ENCODE measurements at places on chromosomes 11 and 22.
A peak's percentile ranks its signal among the peaks of the same experiment; 100 is the strongest.

GRCh38 chr11:45922425-45923082 lies at the start of gene LARGE2:
Gene LARGE2 (plus strand): TSS chr11:45922656. CDS start chr11:45922883, 227 bp downstream.
- no peak for DNase-seq

DNA sequence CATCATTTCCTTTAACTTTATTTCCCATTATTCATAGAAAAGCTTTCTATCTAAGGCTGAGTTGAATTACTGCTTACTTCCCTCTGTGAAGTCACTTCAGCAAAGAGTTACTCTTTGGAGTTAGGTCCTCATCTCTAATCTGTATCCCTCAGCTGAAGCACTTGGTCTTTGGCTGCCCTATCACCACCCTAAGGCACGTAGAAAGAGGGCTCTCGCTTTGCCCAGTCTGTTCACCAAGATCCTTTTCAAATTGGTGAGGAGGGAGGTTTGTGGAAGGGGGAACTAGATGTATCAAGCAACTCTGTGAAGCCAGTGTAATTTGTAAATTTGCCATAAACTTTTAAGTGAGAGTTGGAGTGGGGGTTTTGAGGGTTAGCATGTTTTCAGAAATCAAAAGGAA lies 43.4 kb downstream of the PAX6 start:
- DNase-seq = no peak

GRCh38 chr11:10797531-10797930 lies 11.2 kb downstream of the EIF4G2 start:
- DNase-seq = peak; percentile 91

DNA sequence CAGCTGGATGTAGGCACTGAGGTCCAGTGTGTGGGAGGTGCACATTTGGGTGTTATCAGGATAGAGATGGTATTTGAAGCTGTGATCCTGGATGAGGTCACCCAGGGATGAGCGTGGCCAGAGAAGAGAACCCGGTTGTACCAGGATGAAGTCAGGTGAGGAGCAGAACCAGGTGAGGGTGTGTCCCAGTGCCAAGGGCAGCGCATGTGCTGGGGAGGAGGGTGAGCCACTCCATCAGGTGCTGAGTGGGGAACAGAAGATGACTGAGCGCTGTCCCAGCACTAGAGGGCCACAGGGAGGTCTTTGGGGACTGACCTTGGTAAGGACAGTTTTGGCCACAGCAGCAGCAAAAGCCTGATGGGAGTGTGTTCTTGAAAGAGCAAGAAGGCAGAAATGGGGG lies 2.7 kb downstream of the ARL2 start:
- DNase-seq = no peak

DNA sequence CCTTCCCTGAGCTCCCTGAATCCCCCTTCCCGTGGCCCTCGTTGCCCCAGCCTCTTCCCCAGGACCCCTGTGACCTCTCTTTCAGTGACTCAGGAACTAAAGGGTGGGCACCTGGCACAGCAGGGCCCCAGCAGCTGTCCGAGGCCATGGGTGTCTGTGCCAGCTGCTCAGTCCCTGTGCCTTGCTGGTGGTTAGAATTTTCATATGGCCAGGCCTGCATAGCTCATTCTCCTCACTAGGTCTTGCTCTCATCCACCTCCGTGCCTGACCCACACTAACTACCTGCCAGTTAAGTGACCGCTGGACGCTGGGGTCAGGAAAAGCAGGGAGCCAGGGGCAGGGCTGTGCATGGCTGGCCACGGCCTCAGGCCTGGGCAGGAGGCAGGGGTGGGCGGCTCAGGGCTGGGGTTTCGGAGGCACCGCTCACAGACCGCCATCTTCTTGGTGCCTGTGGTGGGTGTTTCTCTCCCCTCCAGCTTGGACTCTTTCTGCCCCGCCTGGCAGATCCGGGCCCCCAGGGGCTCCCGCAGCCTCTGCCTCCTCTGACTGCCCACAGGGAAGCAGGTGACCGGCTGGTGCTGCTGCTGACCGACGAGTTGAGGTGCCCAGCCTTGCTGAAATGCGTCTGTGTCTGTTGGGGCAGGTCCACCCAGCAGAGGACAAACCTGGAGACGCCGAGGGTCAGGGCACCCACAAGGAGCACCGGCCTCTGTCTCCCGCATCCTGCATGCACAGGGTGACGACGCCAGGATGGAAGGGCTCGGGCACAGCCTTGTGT lies 20.3 kb downstream of the MRGPRD start:
- no peak for DNase-seq

DNA sequence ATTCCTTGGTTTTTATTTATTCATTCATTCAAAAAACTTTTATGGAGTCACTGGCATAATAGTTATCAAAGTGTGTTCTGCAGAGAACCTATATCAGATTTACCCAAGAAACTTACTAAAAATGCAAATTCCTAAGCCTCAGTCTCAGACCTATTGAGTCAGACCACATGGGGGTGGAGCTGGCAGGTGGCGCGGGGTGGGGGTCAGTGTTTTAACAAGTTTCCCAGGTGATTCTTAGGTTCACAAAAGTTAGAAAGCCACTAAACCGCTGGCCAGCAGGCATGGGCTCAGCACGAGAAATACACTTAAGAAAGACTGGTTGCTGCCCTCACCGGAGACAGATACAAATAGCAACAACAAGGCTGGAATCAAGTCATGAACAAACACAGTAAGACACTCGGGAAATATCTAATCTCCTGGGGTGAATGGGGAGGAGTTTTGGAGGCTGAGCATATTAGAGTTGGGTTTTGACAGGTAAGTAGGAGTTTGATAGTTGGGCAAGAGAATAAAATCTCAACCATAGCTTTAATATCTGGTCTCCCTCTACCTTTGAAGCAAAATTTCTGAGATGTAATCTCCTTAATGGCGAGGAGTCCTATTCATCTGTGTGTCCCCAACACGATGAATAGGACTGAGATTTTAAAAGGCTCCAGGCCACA lies 167.5 kb upstream of the NECTIN1 start:
- DNase-seq = no peak

All from inflammatory macrophage treated with lipopolysaccharide for 4 hours (primary cell).